CD4-positive, alpha-beta T cell treated with Interleukin-17A for 4 hours (primary cell): ENCODE measurements at places on chromosomes 2 and 18.

- DNase-seq = no peak
Observed at GRCh38 chr18:34953212-34953611, 88.0 kb upstream of the MAPRE2 start.

- no peak for DNase-seq
Observed at GRCh38 chr18:61655630-61656029, 237.2 kb downstream of the RNF152 start.

GRCh38 chr18:42632801-42633200, 482.7 kb downstream of the RIT2 start:
- DNase-seq = no peak

GRCh38 chr2:132497591-132497990, 81.0 kb downstream of the GPR39 start:
- DNase-seq = no peak

DNA sequence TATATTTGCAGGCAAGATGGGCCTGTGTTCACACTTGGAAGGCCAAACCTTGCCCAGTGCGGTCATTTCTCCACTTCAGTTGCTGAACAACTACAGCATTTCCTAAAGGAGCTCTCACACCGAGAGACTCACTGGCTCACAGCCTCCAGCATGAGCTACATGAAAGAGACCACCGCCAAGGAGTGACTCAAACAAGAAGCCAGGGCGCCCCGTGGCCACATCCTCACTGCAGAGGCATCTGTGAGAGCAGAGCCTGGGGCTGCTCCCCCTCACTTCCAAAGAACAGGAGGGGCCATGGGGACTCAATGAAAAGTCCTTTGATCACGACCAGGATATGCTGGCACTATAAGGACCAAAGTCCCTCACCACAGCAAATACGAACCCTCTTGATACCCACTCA, 50.0 kb downstream of the TMEM163 start:
- peak; percentile 85 for DNase-seq

DNA sequence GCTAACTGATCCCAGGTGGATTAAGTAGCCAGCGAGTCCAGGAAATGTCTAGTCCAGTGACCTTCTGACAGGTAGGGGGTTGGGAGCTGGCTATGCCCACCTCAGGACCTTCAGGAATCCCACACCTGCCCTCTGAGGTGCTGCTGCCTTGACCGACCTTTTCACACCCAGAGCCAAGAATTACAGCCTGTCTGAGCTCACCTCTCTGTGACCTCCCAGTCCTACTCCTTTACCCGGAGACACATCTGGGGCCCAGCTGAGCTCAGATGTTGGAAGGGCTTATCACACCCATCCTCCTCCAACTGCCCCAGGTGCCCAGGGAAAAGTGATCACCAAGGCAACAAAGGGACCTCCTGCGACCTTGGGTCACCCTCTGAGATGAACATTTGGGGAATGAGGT, 413.3 kb upstream of the TNP1 start:
- no peak for DNase-seq

DNA sequence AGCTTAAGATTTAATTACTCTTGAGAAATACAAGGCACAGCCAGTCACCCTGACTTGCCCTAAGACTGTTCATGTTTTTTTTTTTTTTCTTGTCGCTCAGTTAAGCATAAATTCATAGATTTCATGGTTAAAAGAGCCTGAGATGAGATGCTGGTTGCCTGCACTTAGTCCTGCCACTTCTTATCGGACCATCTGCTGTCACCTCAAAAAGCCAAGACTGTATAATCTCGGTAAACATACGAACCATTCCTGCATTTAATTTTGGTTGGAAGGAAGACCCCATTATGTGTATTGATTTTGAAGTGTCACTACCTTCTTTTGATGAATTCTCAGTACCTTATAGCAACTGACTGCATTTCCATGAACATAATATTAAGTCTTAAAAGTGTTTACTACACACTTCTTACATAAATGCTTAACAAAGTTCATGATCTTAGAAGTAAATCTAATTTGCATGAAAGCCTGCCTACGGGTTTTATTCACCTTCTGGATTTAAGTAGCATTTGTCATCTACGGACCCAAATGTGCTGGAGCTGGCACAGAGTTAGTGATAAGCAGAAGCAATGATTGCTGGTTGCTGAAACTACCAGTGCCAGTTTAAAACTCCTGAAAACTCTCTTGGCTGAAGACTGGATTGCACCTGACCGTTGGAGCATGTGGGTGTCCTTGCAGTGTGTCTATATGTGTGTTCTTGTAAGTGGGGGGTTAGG, 843.4 kb downstream of the TMEM182 start:
- DNase-seq = no peak

- no peak for DNase-seq
Observed at GRCh38 chr18:23740105-23740830, 51.0 kb downstream of the LAMA3 start.

GRCh38 chr2:48356701-48357325, 173.1 kb upstream of the STON1 start:
- peak; percentile 50 for DNase-seq

DNA sequence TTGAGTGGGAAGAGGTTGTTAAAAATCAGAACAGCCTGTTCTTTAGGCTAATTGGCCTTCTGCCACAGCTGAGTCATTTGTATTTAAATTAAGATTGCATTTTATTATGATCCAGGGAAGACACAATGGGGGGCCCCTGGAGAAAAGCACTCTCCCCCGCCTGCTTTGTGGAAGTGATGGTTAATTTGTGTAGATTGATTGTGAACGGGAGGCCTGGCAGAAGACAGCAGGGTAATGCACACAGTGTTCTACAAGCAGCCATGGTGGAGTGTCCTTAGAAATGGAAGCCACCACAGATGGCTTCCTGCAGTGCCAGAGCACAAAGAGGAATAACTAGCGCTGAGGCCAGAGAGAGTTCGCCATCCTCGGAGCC, 19.6 kb downstream of the RAMP1 start:
- no peak for DNase-seq

DNA sequence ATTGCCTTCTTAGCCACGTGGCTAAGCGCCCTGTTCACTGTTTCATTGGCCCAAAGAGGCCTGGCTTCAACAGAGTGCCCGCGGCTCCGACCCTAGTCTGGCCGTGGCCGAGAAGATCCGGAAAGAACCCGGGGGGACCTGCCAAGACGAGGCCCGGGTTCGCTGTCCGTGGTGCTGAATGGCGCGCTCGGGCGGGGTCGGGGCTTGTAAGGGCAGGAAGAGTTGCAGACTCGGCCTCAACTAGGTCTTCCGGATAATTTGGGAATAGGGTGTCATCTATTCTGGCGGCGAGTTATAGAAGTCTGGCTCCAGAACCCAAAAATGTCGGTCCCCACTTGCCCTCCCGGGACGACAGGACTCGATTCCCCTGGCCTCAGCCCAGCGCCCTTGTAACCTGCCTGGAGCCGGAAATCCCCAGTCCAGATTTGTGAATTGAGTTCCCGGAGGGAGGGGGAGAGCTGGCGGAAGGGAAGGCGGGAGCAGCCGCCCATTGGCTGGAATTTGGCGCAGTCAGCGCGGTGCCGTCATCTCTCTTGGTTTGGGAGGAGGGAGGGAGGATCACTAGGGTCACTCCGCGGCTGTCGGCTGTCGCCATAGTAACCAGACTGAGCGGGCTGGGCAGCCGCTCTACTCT, 3.5 kb downstream of the CDK5R2 start:
- peak; percentile 63 for DNase-seq

- DNase-seq = no peak
Observed at GRCh38 chr2:230414302-230414701, 1.7 kb upstream of the SP100 start.

GRCh38 chr2:175151791-175152190, 16.2 kb downstream of the ATF2 start:
- no peak for DNase-seq

GRCh38 chr2:179701524-179702110, 159.8 kb downstream of the ZNF385B start:
- no peak for DNase-seq

- no peak for DNase-seq
Observed at GRCh38 chr2:238717084-238717483, 130.8 kb upstream of the TWIST2 start.

- DNase-seq = no peak
Observed at GRCh38 chr2:28702878-28703277, 48.8 kb upstream of the PPP1CB start.

GRCh38 chr2:71797035-71797810, 343.9 kb downstream of the DYSF start:
- no peak for DNase-seq

- DNase-seq = no peak
Observed at GRCh38 chr2:24494410-24494809, 3.4 kb downstream of the NCOA1 start.

GRCh38 chr2:97926946-97927345, 68.8 kb downstream of the TMEM131 start:
- DNase-seq = no peak

GRCh38 chr2:105143467-105144151, 97.9 kb upstream of the GPR45 start:
- DNase-seq = peak; percentile 42

DNA sequence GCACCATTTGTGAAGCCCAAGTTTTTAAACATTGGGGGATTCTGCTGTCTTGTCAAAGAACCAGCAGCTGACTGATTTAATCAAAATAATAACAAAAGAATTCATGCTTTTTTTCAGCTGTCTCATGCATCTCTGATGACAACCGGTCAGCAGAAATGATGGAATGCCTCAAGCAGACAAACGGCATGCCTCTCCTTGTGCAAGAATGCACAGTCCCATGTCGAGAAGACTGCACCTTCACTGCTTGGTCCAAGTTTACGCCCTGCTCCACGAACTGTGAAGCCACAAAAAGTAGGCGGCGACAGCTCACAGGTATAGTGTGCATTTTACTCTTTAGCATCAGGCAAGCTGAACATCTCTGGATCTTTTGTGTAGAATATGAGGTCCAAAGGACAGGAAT, 558.8 kb upstream of the HNMT start:
- DNase-seq = no peak

GRCh38 chr2:146623771-146624170, 1221.1 kb upstream of the ACVR2A start:
- DNase-seq = no peak

DNA sequence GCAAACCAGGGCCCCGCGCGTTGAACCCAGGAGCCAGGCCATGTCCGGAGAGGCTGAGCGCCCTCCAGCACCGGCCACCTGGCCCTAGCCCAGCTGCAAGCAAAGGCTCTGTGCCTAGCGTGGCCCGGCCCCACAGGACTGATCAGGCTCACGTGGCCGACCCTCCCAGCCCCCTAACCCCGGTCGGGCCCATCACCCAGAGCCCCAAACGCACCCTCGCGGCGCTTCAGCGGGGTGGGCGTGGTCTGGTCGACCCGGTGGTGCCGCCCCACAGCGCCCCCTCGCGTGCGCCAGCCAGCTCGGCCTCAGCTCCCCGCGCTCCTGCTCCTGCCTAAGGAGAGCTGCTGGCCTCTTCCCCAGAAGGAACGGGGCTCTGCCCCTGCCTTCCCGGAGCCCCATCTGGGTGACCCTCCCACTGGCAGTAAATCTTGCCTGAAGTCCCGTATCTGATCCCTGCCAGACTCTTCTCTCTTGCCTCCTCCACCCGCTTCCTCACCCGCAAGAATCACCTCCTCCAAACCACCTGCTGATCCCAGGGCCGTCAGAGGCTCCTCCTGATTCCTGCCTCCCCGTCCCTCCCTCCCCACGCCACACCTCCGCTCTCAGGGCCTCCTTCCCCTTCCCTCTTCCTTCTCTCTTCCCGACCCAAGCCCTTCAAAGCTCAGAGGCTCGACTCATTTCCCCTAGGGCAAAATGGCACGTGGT, 12.3 kb upstream of the TEX51 start:
- peak; percentile 22 for DNase-seq

DNA sequence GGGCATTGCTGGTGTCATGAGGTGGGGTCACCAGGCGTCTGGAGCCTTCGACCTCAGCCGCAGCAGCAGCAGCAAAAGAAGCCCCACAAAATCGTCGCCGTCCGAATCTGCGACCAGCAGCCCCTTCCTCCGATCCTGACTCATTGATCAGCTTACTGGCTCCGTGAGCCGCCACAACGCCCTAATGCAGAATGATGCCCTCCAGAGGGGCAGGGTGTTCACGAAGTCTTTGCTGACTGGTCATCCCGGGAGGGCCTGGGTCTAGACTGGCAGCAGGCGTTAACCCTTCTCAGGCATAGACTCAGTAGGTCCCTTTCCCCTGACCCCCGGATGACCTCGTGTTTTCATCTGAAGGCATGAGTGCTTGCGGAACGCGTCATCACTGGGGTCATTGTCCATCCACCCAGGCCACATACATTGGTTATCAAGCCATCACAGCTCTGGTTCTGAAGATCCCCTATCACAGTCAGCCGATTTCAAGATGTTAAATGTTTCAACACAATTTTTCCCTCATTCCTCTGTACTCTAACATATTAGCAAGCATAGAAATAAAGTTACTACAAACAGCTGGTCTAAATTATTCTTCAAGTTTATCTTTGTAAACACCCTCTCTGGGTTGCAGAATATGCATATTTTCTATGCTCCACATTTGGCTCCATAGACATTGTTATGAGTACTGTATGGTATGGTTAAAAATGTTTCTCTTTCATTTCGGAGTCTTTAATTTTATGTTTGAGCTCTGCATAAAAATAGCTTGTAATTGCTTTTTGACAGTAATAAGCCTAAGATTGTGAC, 83.3 kb upstream of the SALL3 start:
- no peak for DNase-seq

GRCh38 chr18:5879479-5879882, 15.8 kb downstream of the TMEM200C start:
- no peak for DNase-seq

- no peak for DNase-seq
Observed at GRCh38 chr2:51013933-51014526, 17.9 kb downstream of the NRXN1 start.

GRCh38 chr2:76958749-76959148, 563.4 kb downstream of the LRRTM4 start:
- no peak for DNase-seq

DNA sequence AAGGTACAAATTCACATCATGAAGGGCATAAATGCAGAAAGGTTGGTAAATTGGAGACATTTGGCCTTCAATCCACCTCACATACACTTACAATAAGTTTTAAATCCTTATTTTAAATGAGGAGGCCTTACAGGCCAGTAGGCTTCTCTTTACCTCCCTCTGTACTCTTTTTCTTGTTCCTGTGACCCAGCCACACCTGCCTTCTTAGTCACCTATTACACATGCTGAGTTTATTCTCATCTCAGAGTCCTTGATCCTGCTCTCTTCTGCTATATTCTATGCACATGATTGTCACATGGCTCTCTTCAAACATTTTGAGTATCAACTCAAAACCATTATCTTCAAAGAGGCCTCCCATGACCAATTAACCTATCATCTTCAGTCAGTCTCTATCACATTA, 491.5 kb downstream of the SATB2 start:
- no peak for DNase-seq

DNA sequence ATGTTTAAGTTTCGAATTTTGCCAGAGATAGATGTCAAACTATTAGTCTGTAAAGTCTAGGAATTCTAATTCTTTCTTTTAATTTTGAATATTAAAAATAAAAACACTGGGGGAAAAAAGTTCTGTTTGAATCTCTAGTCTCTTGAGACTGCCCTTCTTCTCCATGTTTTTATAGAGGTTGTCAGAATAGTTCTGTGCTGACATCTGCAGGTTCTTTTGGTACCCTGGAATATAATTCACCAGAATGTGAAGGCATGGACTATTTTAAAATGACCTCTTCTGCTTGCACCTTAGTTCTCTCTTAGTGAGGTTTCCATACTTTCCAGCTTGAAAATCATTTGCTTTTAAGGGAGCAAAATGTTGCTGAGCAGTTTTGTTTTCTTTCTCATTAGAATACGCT, 121.0 kb upstream of the MSTN start:
- no peak for DNase-seq

- DNase-seq = no peak
Observed at GRCh38 chr2:194004590-194005206, 1652.3 kb upstream of the SLC39A10 start.

- DNase-seq = no peak
Observed at GRCh38 chr2:60446413-60447267, 106.8 kb downstream of the BCL11A start.

- no peak for DNase-seq
Observed at GRCh38 chr2:169798397-169798717, 314 bp upstream of the SSB start.
